ENCODE measurements at places on chromosomes 1 and 21.

- DNase-seq, result no peak
Measured at GRCh38 chr1:100107696-100108095, 25.0 kb downstream of the SASS6 start.

- DNase-seq, result no peak
Measured at GRCh38 chr1:182739545-182739944, 50.0 kb upstream of the NPL start.

GRCh38 chr1:3306583-3307291 lies 147.7 kb upstream of the ARHGEF16 start:
- DNase-seq, result no peak

DNA sequence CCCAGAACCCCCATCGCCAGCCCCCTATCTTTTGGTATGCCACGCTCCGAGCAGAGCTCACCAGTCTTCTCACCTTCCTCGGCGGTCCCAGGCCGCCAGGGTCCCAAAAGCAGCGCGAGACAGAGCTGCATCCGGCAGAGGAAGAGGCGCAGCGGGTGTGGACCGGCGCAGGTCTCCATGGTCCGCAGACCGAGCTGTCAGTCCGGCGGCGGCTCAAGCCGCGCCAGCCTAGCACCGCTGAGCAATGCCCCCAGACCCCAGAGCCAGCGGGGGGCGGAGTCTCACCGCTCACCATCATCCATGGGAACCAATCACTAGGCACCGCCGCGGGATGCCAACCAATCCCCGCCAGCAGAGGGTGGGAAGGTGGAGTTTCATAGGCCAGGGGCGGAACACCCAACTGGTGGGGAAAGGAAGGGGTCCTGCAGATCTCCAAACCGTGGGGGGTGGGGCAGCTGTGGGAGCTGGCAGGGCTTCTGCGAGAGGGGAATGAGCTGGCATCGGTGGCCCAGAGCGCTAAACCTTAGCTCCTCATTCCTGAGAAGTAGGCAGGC lies at the start of gene EPHA10:
Gene EPHA10 (minus strand): TSS at position 233 of the 554 bp plus-strand sequence. CDS start 54 bp downstream, at position 179.
- no peak for DNase-seq

DNA sequence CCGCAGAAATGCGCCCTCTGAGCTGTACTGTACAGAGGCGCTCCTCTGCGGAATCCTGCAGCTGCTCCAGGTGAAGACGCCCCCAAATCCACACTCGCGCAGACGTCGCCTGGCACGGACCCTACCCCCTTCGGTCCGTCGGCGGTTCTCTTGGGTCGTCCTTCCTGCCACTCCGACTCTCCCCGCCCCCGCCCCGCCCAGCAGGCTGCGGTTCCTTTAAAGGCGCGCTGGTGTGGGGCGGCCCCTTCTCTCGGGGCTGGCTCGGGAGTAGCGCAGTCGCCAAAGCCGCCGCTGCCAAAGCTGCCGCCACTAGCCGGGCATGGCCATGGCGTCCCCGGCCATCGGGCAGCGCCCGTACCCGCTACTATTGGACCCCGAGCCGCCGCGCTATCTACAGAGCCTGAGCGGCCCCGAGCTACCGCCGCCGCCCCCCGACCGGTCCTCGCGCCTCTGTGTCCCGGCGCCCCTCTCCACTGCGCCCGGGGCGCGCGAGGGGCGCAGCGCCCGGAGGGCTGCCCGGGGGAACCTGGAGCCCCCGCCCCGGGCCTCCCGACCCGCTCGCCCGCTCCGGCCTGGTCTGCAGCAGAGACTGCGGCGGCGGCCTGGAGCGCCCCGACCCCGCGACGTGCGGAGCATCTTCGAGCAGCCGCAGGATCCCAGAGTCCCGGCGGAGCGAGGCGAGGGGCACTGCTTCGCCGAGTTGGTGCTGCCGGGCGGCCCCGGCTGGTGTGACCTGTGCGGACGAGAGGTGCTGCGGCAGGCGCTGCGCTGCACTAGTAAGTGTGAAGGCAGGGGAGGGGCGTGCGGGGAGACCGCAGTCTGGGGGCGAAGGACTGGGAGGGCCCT lies at the start of gene RASSF5:
Gene RASSF5 (plus strand): TSS at position 248 of the 846 bp plus-strand sequence. CDS start 72 bp downstream, at position 320.
- DNase-seq, result peak; percentile 79

DNA sequence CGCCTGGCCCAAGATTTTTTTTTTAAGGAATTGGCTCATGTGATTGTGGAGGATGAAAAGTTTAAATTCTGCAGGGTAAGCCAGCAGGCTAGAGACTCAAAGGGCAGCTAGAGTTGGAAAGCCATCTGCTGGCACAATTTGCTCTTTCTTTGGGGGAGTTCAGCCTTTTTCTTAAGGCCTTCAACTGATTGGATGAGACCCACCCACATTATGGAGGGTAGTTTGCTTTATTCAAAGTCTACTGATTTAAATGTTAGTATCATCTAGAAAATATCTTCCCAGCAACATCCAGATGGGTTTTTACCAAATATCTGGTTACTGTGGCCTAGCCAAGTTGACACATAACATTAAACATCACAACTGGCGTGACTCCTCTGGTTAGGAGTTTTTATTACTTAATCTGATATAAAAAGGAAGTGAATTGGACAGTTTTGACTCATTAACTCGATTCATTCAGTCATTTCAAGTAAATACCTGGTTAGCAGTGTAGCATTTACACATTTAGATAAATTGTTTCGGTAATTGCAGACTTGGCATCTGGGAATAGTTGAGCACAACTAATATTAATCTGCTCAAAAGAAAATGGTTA lies 12.4 kb downstream of the HOOK1 start:
- DNase-seq, result no peak

DNA sequence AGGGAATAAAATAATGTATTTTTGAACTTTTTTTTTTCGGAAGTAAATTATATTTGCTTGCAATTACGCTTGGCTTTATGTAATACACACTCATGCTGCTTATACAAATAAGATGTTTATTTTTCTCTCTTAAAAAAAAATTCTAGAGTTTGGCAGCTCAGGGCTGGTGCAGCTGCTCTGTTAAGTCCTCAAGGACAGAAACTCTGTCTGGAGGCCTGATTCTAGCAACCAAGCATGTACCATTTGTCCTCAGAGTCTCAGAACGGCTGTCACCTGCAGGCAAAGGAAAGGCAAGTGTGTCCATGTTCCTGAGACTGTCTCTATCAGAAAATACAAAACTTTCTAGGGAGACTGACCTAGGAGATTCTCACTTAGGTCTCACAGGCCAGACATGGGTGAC lies 23.2 kb upstream of the CLDN17 start:
- no peak for DNase-seq

- no peak for DNase-seq
Measured at GRCh38 chr1:224380003-224380402, 23.3 kb downstream of the CNIH4 start.

- no peak for DNase-seq
Measured at GRCh38 chr1:23638786-23639241, 52.8 kb upstream of the RPL11 start.

- no peak for DNase-seq
Measured at GRCh38 chr1:45410850-45411509, 70.7 kb upstream of the MUTYH start.

DNA sequence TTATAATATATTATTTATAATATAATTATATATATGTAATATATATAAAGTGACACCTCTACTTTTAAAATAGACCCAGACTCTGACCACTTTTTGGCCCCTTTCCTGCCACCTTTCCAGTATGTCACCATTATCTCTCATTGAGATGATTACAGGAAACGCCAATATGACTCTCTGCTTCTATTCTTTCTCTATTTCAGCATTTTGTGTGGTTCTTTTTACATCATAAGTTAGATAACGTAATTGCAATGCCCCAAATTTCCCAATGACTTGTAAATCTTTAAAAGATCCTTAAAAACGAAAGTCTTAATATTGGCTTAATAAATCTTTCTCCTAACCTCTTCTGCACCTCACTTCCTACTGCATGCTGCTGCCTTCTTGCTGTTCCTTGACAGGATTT lies 8.1 kb upstream of the GBP5 start:
- no peak for DNase-seq

DNA sequence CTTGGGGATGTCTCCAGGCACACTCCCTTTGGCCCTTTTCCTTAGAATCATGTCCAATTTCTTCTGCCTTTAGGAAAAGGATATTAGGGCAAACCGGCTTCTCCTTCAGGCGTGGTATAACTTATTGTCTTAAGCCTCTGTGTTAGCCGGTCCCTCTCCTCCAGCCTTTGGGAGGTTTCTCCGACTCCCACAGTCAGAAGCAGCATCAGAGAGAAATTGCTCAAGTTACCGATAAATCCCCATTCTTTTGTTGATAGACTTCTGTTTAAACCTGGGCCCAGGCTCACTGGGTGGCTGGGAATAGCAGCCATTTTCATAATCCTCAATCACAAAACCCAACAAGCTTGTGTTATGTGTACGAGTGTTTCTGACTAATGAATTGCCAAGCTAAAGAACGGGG lies 85.4 kb upstream of the KAZN start:
- DNase-seq, result no peak

DNA sequence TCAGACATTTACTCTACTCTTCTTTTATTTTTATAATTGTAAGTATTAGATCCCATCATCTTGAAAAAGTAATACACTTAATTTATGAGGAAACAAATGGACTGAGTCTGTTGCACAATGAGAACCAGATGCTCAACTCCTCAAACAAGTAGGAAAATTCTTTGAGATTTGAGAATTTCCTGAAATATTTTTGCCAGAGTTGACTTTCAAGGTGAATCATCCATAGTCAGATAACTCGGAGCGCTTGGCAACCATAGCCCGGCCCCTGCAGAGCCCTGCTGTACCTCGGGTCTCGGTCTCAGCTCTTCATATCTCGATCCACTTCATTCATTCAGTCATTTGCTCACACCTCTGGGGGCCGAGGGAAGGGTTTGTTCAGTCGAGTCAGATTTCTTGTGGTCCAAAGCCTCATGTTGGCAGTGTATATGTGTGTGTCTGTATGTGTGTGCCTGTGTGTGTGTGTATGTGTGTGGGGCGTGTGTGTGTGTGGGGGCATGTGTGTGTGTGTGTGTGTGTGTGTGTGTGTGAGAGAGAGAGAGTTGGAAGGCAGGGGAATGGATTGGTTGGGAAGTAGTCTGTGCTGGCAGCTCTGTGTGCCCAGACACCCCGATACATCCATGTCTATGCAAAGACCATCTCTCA lies 18.1 kb upstream of the PCP4 start:
- no peak for DNase-seq

GRCh38 chr1:156135930-156136871 lies 17.2 kb upstream of the SEMA4A start:
- no peak for DNase-seq

DNA sequence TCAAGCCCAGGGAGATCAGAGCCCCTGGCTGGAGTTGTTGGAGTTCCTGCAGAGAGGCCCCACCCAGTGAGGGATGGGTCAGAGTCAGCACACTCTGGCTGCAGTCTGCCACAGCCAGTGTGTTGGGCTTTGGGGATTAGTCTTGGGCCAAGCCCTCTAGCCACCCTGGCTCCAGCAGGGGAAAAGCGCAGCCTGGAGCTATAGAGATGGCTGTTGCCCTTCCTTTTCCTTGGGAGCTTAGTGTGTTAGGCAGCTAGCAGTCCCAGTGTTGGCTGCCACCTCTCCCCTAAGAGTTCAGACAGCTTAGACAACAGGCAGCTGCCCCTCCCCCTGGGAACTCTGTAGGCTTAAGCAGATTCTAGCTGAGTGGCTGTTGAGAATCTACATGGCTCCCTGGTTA lies 45.1 kb downstream of the DPT start:
- no peak for DNase-seq

GRCh38 chr21:23921670-23922418 lies 1685.4 kb downstream of the MRPL39 start:
- DNase-seq, result no peak

DNA sequence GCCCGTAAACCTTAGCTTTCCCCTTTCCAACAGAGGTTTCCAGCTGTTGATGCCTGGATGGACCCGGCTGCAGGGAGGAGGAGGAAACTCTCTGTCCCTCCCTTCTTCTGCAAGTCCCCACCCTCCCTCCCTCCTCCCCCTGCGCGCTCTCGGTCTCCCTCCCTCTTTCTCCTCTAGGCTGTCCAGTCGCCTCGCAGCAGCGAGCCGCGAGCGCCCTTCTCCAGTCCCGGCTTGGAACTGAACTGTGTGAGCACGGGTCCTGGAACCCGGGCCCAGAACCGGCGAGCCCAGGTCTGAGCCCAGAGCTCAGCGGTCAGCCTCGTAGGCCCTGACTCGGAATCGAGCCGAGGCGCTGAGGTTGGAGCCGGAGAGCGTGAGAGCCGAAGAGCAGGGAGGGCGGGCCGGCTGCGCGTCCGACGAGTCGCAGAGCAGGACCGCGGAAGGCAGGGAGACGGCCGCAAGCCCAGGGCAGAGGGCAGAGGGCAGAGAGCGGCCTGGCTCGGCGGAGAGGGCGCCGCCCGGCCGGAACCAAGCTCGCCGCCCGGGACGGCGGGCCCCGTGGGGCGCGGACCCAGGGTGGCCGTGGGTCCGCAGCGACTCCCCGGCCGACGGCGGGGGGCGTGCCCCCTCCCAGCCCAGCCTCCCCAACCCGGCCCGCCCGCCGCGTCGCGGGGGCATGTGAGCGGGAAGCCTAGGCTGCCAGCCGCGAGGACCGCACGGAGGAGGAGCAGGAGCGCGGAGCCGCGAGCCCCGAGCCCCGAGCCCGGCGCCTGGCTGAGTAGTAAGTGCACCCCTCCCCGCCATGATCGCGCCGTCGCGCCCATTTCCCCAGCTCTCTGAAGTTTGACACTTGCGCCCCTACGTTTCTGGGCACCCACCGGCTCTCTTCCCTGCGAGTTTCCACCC lies at the start of gene SOX13:
Gene SOX13 (plus strand): TSS at position 185 of the 906 bp plus-strand sequence. CDS start 39,801 bp downstream, outside the sequence.
- no peak for DNase-seq

GRCh38 chr1:99527545-99527944 lies 118.4 kb upstream of the PALMD start:
- DNase-seq, result no peak

DNA sequence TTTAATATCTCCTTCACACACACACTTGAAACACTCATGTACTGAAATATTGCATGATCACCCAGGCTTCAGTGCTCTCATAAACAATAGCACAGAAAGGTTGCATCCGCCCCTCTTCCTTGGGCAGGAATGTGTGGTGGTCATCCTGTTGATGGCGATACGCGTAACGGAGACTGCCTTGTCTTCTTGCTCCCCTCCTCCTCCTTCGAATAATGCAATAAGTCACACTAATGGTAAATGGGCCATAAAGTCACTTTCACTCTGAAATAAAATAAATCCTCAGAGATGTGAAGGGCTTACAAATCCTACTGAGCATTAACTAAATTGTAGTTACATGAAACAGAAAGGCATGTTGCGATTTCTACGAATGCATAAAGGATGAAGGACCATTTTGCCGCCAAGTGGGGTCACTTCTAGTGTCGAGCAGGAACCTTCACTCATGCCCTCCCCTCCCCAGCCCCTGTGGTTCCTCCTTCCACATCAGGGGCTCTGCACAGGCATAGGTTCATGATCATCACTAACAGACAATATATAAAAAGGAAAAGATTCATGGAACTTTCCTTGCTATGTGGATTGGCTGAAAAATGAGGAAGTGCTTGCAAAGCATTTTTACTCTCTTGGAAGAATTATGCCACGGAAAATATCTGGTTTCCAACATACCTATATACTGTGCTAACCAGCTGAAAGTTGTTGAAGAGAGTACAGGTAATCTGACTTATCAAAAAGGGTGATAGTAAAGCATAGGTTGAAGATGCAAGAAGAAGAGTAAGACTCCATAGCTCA lies 1.2 kb upstream of the PGBD5 start:
- no peak for DNase-seq

DNA sequence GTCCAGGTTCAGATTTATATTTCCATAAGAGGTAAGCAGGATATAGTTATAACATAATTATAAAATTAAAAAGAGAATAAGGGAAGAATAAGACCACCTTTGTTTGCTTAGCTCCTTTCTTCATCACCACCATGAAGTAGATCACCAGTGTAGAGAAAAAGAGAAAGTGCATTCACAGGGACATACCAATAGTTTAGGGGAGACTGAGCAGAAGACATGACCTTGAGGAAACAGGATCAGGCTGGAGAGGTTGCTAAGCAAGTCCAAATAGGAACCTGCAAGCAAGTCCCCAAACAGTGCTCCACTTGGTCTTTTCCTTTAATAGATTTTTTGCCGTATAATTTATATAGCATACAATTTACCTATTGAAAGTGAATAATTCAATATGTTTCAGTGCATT lies 63.0 kb downstream of the KCNT2 start:
- no peak for DNase-seq
